Heart right ventricle (tissue), 16 donors: ENCODE measurements at places on chromosomes 1 and 21.

DNA sequence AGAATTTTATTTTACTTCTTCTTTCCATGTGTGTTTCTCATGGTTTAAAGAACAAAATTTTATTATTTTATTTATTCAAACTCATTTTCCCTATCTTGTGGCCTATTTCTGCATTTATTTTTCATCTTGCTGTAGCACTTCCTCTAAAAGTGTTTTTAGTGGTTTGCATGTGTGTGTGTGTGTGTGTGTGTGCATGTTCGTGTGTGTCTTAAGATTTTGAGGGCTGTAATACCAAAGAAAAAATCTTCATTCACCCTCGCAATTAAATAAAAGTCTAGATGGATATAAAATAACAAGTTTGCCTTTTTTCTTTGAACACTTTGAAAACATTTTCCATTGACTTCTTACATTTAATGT, 24.6 kb upstream of the FCRL3 start:
- DNase-seq: no peak

GRCh38 chr1:232252546-232253118, 377.3 kb downstream of the SIPA1L2 start:
- no peak for DNase-seq

DNA sequence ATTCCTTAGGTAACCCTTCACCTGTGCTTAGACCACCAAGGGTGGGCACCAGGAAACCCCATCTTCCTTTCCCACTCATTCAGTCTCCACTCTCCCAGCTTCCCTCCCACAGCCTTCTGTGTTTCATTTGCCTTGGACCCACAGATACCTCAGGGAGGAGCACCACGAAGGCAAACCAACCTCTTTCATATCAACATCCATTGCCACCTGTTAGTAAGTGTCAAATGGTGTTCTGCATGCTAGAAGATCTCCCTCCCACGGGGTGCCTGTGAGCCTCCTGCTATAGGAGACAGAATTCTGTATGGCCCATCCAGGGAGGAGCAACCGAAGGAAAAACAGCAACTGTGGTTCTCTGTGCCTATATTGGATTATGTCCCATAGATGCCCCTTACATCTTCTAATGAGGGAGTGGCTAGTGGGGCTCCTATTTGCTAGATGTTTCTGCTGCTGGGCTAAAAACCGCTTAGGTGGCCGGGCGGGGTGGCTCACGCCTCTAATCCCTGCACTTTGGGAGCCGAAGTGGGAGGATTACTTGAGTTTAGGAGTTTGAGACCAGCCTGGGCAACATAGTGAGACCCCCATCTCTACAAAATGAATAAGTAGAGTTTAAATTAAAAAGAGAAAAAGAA, 25.6 kb upstream of the SCCPDH start:
- DNase-seq: no peak

DNA sequence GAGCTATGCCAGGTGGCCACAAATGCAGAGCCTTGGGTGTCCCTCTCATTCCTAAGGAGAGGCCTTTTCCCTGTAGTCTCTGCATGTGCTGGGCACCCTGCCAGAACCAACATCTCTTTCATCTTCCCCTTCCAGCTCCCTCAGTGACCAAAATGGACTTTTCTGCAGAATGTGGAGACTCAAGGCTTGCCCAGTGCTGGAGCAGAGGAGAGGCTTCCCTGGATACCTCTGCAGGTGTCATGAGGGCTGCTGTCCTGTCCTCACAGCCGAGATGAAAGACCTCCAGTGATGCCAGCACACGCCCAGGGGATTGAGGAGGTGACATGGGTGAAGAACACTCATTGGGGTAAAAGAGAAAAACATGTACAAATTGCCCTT, 347.0 kb upstream of the AJAP1 start:
- DNase-seq: no peak
